ENCODE measurements at places on chromosomes 2 and 18.

GRCh38 chr2:65071499-65072180 is 15.4 kb downstream of the CEP68 start:
- no peak for DNase-seq

DNA sequence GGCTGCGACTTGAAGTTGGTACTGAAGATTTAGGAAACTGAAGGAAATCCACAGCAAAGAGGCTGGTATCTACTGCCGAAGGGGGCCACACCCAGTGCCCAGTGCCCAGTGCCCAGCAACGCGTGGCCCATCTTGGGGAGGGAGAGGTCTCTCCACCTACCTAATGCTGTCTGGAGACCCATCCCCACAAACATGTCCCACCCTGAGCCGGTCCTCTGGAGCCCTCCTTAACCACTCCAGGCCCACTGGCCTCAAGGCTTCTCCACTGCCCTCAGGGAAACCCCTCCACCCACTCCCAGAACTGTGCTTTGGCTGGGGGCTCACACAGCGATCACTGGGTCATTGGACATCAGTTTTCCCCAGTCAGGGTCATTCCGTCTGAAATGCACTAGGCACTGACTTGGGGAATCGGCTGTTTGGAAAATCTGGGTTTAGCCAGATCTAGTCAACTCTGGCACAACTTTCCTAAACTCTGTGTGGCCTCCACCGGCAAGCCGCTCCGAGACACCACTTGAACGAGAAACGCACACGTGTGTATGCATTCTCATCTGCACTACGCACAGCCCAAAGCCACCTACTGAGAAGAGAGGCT is 20.1 kb downstream of the GPR55 start:
- no peak for DNase-seq

DNA sequence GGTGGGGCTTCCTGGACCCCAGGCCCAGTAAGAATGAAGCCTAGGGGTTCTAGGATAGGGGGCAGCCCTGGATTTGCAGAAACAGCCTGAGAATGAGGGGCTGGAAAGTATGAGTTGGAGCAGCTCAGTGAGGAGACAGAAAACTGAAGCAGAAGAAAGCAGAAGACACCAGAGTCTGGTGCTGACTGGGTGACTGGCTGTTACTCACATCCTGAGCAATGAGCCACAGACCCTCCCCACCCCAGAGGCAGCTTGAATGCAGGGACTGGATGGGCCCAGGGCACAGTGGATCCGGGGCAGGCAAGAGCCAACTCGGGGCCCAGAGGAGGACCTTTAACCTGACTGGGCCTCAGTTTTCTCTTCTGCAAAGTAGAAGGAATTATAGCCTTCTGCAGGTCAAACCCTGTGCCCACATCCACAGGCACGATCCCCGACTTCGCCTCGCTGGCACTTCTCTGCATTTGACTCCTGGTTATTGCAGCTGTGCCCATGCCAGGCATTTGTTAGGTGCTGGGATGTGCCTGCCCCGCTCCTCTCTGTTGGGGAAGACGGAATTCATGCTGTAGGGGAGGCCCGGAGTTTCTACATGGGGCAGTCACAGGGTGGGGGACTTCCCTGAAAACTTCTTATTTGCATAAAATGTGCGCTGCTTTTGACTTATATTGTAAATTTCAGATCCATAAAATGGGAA is 8.5 kb downstream of the STEAP3 start:
- DNase-seq: no peak

- DNase-seq: no peak
Measured at GRCh38 chr2:3954261-3954660, 250.9 kb downstream of the DCDC2C start.

GRCh38 chr2:54551123-54551756 is 95.1 kb downstream of the SPTBN1 start:
- DNase-seq: no peak

- no peak for DNase-seq
Measured at GRCh38 chr2:108459441-108459840, 10.4 kb downstream of the GCC2 start.
